ENCODE measurements at places on chromosomes 6 and 20. TPM values are rescaled to one million over a fixed set of nuclear protein-coding genes. Genes with fewer than 3 reads are reported as not detected.

The ADTRP gene
- 8.0 TPM for total RNA-seq

The KCNK17 gene
- total RNA-seq, result 6.0 TPM

The SAMD3 gene
- total RNA-seq, result 5.9 TPM

The ADGRG6 gene
- total RNA-seq, result 18.4 TPM

The C6orf118 gene
- total RNA-seq, result 12.4 TPM

The HEY2 gene
- total RNA-seq, result 5.2 TPM

The GLP1R gene
- total RNA-seq, result 1.3 TPM

The KCNK5 gene
- total RNA-seq, result 20.5 TPM

The CD40 gene
- total RNA-seq, result 28.1 TPM

The NKAIN2 gene
- total RNA-seq, result not detected

The VGLL2 gene
- total RNA-seq, result not detected

The PKIB gene
- total RNA-seq, result 5.3 TPM

The DEFB129 gene
- total RNA-seq, result not detected

All from lung (tissue), 17 donors.